Liver (tissue), 10 donors: ENCODE measurements at places on chromosomes 7 and 10. TPM values are rescaled to one million over a fixed set of nuclear protein-coding genes. Genes with fewer than 3 reads are reported as not detected.

MOGAT3 gene
- polyA plus RNA-seq, result 3.3 TPM

NPY gene
- polyA plus RNA-seq, result not detected

SLC18A3 gene
- polyA plus RNA-seq, result not detected

RNF32 gene
- polyA plus RNA-seq, result 0.73 TPM

TSPAN12 gene
- polyA plus RNA-seq, result 13.1 TPM

CALHM1 gene
- not detected for polyA plus RNA-seq

TACR2 gene
- polyA plus RNA-seq, result 0.18 TPM

SPDYE6 gene
- 2.4 TPM for polyA plus RNA-seq

PNLIPRP3 gene
- polyA plus RNA-seq, result not detected

TSPAN13 gene
- 8.9 TPM for polyA plus RNA-seq

FAM149B1 gene
- 7.3 TPM for polyA plus RNA-seq

AP1S1 gene
- 25.7 TPM for polyA plus RNA-seq

NCF1 gene
- polyA plus RNA-seq, result 2.1 TPM

NXPH1 gene
- not detected for polyA plus RNA-seq

EPHB6 gene
- 1.9 TPM for polyA plus RNA-seq

GDF2 gene
- 5.6 TPM for polyA plus RNA-seq

ARL3 gene
- 2.5 TPM for polyA plus RNA-seq

HOXA11 gene
- polyA plus RNA-seq, result not detected

STAG3 gene
- 7.0 TPM for polyA plus RNA-seq

ABCC2 gene
- polyA plus RNA-seq, result 72.5 TPM

DTX2 gene
- 4.8 TPM for polyA plus RNA-seq

AASS gene
- polyA plus RNA-seq, result 35.3 TPM

KAZALD1 gene
- polyA plus RNA-seq, result 0.21 TPM

HYAL4 gene
- polyA plus RNA-seq, result not detected

FFAR4 gene
- 0.28 TPM for polyA plus RNA-seq

CREB5 gene
- 0.25 TPM for polyA plus RNA-seq

TRIM50 gene
- 1.4 TPM for polyA plus RNA-seq
